ENCODE measurements at places on chromosomes 4 and X.
A peak's percentile ranks its signal among the peaks of the same experiment; 100 is the strongest.

DNA sequence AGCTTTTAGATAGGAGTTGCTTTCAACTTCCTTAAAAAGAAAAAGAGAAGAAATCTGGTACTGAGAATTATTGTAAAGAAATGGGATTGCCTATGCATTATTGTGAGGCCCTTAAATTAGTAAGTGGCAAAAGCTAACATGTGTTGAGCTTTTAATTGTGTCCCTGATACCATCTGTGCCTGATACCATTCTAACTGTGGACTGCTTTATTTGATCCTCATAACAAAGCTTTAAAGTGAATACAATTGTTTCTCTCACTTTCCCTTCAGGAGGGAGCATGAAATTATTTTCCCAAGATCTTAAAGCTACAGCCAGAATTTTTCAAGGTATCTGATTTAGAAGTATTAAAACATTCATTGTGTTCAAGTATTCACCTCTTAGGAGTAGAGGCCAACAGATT is 9.9 kb downstream of the KCTD8 start:
- no peak for DNase-seq
- no peaks in the 10 kb centered on the region for H3K27me3 ChIP-seq

DNA sequence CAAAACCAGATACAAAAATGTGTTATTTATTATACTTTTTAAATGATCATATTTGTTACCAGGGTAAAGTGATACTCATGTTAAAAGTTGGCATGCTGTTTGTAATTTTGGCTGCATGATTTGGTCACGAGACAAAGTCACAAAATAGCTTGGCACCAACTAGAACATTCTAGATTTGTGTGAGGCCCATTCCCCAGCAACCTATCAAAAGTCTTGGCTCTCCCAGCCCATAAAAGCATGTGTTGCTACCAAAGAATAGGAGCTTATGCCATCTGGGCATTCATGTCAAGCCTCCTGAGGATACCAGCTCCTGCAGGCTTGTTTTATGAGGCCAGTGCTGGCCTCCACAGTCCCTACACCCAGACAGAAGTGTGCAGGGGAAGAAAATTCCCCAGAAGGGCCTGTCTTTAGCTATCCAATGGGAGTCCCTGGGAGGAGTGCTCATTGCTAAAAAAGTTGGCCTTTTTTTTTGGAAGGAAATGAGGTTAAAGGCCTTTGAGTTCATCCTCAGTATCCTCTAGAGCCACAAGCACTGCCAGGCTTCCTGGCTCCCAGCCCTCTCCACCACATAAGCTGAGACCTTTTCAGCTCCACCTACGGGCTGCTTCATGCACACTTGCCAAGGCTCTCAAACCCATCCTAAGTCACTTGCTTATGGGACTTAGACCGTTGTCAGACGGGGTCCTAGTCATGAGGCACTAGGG is 211.9 kb upstream of the EOLA2 start:
- H3K4me3 ChIP-seq, result no peak overlapping the region
- H3K27me3 ChIP-seq, result peaks cover 2% of the 10 kb centered on the region
- H3K36me3 ChIP-seq, result no peaks in the 10 kb centered on the region
- H3K4me1 ChIP-seq, result no peaks in the 10 kb centered on the region
- H3K27ac ChIP-seq, result no peak overlapping the region

DNA sequence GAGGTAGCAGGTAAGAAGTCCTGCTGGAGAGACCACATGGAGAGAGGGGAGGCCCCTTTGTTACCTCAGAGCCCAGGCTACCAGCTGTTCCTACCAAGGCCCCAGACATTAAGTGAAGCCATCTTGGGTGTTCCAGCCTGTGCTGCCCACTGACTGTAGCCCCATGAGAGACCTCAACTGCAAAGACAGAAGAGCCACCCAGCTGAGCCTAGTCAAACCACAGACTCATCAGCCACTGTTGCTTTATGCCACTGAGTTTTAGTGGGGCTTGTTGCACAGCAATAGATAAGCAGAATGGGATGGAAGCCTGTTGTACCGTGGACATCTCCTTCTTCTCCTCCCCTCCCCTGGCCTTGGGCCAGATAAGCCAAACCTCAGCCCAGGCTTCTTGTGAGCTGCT is 83.9 kb downstream of the ADRA2C start:
- no peaks in the 10 kb centered on the region for H3K4me1 ChIP-seq
- no peak overlapping the region for H3K4me3 ChIP-seq
- H3K27me3 ChIP-seq, result peaks cover 17% of the 10 kb centered on the region
- H3K27ac ChIP-seq, result no peak overlapping the region
- DNase-seq, result no peak

DNA sequence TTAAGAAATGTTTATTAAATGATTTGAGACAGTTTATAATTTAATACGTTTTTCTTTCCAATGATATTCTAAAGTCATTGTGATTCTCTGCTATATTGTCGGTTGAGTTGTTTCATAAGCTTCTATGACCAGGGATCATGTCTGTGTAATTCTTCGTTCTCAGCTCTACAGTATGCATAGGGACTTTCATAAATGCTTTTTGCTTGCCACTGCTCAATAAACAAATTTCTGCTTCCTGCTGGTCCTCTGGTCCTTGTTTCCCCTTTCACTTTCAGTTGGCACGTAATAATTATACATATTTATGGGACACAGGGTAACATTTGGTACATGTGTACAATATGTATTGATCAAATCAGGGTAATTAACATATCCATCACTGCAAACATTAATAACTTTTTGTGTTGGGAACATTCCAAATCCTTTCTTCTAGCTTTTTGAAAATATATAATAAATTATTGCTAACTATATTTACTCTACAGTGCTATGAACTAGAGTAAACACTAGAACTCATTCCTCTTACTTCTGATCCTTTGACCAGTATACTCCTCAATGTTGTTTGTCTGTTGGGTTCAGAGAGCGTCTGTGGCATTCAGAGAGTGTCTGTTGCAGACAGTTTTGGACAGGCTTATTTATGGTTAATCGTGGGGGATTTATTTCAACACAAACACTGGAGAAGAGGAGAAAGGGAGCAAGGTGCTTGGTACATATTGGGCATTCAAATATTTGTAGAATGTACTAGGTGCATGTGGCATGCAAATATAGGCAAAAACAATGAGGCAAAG is 68.3 kb upstream of the SPANXB1 start:
- peak overlapping the region; percentile 44 for H3K4me3 ChIP-seq
- H3K27me3 ChIP-seq, result no peaks in the 10 kb centered on the region
- peak; percentile 0 for DNase-seq
- H3K27ac ChIP-seq, result peak overlapping the region; percentile 49

DNA sequence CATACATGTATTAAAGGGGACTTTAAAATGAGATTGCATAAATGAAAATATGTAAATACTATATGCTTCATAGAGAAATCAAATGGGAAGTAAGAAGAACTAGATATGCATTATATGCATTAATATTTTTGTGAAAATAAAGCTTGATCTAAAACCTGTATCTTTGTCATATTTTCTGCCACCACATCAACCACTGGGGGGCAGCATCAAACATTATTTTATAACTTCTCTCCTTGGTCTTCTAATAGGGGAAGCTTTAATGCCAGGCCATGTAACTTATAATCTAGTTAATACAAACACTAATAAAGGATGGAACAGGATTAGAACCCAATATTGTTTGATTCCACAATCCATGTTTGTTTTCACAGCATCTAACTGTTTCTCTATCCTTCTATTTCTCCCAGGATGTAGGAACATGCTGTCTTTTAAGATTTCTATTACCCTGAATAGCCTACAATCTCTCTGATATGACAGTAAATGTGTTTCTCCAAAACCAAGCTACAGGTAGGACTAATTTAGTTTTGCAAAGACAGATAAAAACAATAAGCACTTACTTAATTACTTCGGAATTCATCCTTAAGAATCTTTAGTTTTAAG is 10.0 kb downstream of the QRFPR start:
- no peaks in the 10 kb centered on the region for H3K4me1 ChIP-seq
- peaks cover 3% of the 10 kb centered on the region for H3K27me3 ChIP-seq
- H3K36me3 ChIP-seq, result no peaks in the 10 kb centered on the region

GRCh38 chr4:187811591-187811990 is 184.0 kb upstream of the ZFP42 start:
- H3K4me1 ChIP-seq, result no peaks in the 10 kb centered on the region
- H3K4me3 ChIP-seq, result no peak overlapping the region
- H3K27me3 ChIP-seq, result no peaks in the 10 kb centered on the region
- no peak overlapping the region for H3K27ac ChIP-seq
- no peak for DNase-seq

All from memory B cell (primary cell).